ENCODE measurements at places on chromosomes 2 and 18.

DNA sequence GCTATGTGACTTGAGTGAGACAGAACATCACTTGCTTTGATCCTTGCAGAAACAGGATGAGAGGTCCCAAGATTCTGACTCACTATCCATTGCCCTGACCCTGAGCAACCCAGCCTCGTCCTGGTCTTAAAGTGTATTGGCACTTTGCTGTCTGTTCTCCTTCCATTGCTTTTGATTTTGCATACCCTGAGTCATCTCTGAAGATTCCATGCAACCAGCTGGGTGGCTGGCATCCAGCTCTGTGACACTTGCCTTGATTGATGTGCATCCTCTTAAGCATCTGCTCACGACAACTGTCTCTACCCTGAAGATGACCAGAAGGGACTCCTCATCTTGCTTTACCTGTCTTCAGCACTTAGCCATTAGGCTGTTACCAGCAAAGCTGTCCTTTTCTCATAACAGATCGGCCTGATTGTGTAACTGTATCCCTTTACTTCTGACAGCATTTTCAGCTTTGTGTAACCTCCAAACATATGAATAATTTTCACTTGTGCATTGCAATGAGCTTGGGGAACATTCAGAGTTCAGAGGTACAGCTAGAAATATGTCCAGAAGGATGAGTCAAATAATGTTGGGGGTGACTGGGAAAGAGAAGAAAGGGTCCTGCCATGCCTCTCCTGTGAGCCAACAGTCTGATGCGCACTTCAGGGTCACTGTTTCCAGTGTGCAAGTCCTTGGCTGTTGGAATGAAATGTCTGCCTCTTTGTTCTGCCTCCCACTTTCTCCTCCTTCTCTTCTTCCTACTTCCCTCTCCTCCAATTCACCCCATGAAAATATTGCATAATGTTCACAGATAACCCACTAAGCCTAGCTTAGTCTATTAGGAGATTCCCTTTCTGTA lies 249.7 kb upstream of the OSR1 start:
- DNase-seq, result no peak

DNA sequence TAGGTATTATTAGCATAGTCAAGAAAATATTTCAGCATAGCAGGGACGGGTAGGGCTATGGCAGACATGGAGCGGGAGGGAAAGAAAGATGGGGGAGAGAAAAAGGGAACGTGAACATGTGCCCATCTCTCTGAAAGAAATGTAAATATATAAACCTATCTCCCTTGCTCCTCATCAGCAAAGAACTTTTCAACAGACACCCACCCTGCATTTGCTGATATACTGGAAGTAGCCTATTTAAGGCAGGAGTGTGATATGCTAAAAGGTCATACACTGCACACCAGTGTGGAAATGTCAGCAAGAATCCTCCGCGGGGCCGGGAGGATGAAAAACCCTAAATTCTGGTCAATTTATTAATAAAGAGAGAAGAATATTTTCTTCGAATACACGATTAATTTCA lies 1.7 kb downstream of the MBOAT2 start:
- DNase-seq, result no peak

DNA sequence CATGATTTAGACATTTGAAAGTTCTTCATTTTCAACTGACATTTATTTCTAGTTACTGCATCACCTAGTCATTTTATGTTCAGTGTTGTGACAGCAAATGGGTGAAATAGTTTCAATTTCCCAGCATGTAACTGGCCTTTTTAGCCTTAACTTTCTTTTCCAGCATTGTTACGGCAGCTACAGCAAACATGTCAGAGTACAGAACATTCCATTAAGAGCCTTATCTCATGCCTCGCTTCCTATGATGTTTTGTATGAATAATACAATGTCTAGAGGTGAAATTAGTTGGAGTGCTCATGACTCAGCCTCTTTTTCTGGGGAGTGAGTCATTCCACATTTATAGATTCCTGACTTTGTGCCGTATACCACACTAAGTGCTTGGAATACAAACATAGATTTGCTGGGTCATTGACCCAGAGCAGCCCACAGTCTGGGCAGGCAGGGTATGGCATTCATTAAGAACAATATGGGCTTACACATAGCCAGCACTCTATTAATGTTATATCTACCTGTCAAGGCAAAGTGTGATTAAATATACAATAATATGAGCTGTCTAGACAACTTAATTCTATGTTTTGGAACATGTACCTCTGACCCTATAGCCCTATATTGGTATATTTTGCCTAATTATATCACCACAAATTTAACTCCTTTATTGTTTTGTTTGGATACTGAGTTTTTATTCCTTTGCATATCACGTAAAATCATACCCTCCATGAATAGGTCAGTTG lies 72.2 kb downstream of the MAP2 start:
- DNase-seq, result no peak

DNA sequence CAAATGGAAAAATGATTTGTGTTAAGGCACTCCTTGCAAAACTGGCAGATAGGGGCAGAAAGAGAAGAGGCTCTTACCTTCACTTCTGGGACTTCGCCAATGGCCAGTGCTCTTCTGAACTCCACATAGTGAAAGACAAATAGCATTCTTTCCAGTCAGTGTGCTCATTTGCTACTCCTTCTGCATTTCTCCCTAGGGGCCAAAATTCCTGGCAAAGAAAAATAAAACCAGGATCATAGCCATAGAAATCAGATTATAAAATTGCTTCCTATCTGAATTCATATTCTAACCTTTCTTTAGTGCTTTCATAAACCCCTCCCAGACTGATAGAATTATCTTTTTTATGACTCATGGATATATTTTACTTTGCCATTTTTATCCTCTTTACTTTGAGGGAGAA lies 56.9 kb upstream of the PELI1 start:
- DNase-seq, result no peak

- no peak for DNase-seq
Measured at GRCh38 chr2:69164061-69164778, 151.2 kb downstream of the ANTXR1 start.

- no peak for DNase-seq
Measured at GRCh38 chr18:159037-159652, 788 bp downstream of the USP14 start.

GRCh38 chr2:74074487-74074886 lies 73.2 kb downstream of the BOLA3 start:
- DNase-seq, result no peak

GRCh38 chr18:45139478-45139877 lies 458.8 kb downstream of the SETBP1 start:
- no peak for DNase-seq

GRCh38 chr2:9144046-9144445 lies 62.6 kb upstream of the ASAP2 start:
- no peak for DNase-seq

GRCh38 chr2:216950547-216950946 lies 90.7 kb upstream of the TNP1 start:
- DNase-seq, result no peak

GRCh38 chr2:109660046-109660860 lies 46.1 kb downstream of the SOWAHC start:
- no peak for DNase-seq

- peak; percentile 64 for DNase-seq
Measured at GRCh38 chr2:23384551-23385343, at the start of gene KLHL29. KLHL29 (plus strand) TSS chr2:23385179; CDS start chr2:23562197, 177,018 bp downstream.

DNA sequence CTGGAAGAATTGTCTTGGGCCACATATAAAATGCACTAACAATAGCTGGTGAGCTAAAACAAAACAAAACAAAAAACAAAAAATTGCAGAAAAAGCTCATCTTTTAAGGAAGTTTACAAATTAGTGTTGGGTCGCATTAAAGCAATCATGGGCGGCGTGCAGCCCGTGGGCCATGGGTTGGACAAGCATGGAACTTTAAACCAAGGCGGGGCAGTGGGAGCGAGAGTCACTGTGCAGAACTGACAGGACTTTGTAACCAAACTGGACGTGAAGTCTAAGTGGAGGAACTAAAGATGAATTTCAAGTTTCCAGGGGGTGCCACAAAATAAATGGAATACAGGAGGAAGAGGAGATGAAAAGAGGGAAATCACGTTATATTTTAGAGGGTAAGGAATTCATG lies 80.7 kb downstream of the PSMG2 start:
- DNase-seq, result no peak

DNA sequence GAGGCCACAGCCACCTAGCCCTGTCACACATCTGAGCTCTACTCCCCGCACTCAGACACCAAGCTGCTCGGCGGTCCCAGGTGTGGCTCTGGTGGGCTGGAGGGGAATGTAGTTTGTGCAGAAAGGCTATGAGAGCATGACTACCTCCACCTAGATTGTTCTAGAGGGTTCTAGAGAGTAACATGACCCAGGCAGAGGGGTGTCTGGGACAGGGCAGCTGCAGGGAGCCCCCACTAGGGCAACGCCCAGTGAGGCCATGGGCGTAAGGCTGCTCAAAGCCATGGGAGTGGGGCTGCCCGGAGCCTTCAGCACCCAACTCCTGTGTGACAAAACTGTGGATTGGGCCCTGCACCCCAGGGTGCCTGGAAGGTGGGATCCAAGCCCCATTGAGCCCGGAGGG lies 511.4 kb upstream of the MYT1L start:
- DNase-seq, result no peak

DNA sequence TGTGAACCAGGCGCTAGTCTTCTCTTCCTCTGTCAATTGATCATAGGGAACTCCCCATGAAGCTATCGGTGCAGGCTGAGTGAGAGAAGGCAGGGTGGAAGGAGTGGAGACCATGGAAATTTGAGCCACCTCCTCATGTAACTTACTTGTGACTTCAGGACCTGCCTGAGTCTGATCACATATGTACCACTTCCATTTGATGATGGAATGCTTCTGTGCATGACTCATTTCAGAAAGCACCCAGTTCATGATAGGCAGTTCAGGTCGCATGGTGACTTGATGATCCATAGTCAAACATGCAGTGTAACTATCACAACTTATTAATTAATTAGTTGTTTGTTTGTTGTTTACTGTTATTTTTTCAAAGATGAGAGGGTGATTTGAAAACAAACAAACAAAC lies 1296.7 kb downstream of the SUCLG1 start:
- no peak for DNase-seq

GRCh38 chr2:160647967-160648685 lies 154.5 kb upstream of the RBMS1 start:
- no peak for DNase-seq

DNA sequence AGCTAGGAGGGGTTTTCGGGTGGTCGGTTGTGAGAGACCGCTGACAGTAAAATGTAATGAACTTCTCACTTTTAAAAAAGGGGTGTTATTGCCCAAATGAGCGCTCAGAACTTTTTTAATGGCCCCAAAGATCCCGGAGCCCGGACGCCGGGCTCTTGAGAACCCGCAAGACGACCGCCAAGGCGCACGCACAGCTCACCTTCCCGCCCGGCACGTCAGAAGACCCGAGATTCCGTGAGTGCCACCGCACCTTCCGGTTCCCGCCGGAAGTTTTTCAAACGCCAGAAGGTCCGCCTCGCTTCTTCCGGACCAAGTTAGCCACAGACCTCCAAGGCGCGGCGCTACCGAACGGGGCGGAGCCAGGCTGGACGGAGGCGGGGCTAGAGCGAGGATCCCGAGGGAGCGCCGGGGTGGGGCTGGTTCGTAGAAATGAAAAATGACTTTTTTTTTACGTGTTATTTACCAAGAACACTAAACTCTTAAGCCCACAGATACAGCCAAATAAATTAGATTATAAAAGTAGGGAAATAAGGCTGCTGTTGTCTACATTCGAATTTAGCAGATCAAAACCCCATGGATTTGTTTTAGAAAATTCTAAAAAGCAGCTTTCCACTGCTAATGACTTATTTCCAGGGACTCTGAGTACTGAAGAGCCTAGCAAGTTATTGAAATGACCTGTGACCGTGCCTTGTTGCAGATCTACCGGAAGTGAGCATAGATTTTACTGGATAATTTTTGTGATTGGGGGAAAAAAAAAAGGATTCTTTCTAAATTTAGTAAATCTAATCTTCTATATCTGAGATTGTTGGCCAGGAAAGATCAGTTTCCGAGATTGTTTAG lies at the start of gene SRBD1:
Gene SRBD1 (minus strand): TSS at position 248 of the 840 bp plus-strand sequence. CDS start 5,826 bp downstream, outside the sequence.
- peak; percentile 76 for DNase-seq

GRCh38 chr2:40363231-40363630 lies 88.7 kb downstream of the SLC8A1 start:
- DNase-seq, result no peak

DNA sequence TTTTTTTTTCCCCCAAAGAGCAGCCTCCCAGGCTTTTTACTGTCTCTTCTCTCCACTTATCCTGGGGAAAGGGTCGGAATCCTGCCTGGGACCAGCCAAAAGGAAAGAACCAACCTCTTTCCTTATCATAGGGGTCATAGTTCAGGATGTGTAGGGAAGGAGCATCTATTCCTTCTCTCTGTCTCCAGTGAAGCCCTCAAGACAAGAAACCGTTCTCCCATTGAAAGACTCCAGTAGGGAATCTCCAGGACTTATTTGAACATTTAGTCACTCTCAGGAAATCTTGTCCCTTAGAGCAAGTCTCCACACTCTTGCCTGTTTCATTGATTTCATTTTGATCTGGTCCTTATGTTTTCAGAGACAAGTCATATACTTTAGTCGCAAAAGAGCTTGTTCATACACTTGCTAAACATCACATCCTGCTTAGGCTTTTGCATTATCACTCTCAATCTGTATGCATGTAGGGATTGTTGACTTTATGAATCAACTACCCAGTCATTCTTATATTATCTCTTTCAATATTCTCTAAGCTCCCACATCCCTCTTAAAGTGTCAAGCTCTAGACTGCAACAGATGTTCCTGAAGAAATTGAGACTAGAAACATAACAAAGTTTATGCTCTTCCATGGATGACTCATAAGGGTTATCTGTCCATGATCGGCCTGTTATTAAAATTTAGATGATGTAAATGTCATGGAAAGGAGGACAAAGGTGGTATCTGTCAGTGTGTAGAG lies 116.2 kb upstream of the ST6GAL2 start:
- no peak for DNase-seq

- DNase-seq, result no peak
Measured at GRCh38 chr2:218745559-218746469, 35.2 kb downstream of the TTLL4 start.

DNA sequence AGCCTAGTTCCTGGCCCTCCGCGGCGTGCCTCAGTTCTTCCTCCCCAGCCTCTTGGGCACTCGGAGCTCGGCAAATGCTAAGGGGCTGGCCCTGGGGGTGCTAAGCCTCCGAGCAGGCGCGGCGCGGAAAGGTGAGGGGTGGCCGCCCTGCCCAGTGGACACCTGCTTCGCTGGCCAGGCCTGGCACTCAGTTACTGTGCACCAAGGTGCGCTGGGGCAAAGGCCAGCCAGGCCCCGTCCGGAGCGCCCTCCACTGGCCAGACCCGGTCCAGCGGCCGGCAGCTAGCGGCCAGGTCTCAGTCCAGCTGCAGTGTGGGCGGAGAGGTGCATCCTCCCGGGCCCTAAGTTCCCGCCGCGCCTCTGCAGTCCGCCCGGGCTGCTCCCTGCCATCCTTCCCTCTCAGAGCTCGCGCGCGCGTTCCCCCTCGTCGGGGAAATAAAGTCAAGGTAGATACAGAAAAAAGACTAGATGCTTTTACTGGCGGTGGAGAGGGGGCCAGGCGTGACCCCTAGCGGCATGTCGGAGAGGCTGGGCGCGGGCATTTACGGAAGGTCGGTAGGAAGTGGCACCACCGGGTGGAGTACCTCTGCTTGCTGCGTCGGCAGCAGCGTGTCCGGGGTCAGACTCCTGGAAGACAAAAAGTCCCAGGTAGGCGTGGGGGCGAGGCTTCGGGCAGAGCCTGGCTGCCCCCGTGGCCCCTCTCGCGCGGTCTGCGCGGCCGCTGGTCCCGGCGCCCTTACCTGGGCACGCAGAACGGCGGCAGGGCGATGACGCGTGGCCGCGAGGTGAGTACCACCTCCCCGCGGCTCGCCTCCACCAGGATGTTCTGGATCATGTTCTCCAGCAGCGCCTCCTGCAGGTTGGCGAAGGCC lies 9.4 kb upstream of the CRYBA2 start:
- no peak for DNase-seq
